Activated B cell treated with CpG ODN at 0.5 μM for 24 hours (primary cell): ENCODE measurements at places on chromosomes 5 and 9. TPM values are rescaled to one million over a fixed set of nuclear protein-coding genes. Genes with fewer than 3 reads are reported as not detected.

The ISL1 gene
- not detected in 2 replicates for total RNA-seq

The TSSK1B gene
- not detected in 2 replicates for total RNA-seq

DNA sequence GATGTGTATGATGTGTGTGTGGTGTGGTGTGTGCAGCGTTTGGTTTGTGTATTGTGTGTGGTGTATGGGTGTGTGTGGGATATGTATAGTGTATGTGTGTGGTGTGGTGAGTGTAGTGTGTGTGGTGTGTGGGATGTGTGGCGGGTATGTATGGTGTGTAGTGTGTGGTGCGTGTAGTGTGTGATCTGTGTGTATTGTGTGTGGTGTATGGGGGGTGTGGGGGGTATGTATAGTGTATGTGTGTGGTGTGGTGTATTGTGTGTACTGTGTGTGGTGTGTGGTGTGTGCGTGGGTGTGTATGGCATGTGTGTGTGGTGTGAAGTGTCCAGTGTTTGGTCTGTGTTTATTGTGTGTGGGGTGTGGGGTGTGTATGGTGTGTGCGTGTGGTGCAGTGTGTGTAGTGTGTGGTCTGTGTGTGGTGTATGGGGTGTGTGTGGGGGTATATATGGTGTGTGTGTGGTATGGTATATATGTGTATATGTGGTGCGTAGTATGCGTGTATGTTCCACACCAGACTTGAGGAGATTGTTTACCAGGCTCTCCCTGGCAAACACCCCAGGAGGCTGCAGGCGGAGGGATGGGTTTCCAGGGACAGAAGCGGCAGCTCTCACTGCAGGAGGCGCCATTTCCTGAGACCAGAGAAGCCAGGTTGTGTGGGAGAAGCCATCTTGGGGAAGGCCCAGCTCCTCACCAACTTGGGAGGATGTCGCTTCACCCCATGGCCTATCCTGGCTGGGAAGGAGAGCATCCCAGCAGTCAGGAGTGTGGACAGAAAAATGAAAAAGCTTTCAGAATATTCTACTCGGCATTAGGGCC, 138.1 kb downstream of the NXNL2 start:
- DNase-seq = no peak

The FSTL4 gene
- total RNA-seq = 1.5 and 1.7 TPM in 2 replicates

The CSF2 gene
- total RNA-seq = 0.29 TPM in 1 of 2 replicates, not detected in the other

DNA sequence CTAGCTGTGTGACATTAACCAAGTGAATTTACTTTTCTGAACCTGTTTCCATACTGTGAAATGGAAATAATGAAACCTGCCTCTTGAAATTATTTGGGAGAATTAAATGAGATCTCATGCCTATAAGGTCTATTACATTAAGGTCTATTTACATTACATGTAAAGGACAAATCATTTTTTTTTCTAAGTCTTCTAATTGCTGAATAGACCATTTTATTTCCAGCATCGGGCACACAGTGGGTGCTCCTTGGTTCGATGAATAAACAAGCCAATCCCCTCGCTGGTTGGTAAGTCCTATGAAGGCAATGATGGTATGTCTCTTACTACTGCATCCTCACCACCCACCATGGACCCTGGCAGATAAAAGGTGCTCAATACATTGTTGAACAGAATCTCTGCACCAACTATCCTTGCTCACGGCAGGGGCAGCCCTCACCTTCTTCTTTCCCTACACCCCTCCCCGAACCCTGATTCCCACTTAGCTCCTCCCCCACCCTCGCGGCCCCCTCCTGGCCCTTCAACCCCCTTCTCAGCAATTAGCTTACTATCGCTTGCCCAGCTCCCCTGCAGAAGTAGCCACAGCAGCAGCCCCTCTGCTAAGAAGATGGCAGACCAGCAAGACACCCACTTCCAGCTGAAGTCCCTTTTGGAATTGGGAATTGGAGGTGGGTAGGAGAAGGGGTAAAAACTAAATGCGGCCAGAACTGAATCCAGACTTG, 3.0 kb downstream of the PCDH1 start:
- no peak for DNase-seq

The C9orf43 gene
- 0.76 and 1.2 TPM in 2 replicates for total RNA-seq

GRCh38 chr9:132008855-132009812, 70.5 kb downstream of the MED27 start:
- no peak for DNase-seq

- DNase-seq = no peak
Measured at GRCh38 chr9:74173284-74173683, 323.9 kb upstream of the RORB start.

GRCh38 chr5:145915970-145916638, 20.3 kb upstream of the SH3RF2 start:
- DNase-seq = no peak

GRCh38 chr5:59420596-59420995, 472.9 kb downstream of the PDE4D start:
- DNase-seq = no peak

DNA sequence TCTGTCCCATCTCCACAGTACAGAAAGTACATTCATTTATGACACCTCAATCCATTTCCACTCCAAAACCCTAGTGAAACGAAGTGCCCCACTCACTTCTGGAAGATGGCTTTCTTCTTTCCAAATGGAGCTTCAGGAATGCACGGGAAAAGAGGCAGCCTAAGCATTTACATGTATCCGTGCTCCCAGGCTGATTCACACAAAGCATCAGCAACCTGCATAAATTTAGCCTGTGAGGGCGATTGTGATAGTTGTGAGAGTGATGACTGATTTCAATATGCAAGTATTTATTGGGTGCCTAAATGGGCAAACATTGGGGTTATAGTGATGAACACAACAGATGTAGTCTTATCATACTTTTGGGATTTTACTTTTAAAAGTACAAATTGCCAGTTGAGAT, 86.6 kb downstream of the PLPPR1 start:
- no peak for DNase-seq

DNA sequence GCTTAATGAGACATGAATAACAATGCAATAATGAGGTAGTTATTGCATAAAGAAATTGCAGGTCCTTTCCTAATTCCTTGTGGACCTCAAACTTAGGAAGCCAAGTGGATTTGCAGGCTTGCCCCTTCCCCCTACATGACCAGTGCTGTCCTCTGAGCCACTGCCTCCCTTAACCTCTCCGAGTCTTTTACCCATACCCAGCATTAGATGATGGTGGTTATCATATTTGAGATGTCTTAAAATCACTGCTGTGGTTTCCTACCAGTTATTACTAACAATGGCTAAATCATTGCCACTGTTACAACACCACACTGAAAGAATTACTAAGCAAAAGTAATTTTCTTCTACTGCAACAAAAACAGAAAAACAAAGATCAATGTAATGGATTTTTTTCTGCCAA, 170.8 kb downstream of the EDIL3 start:
- DNase-seq = no peak

DNA sequence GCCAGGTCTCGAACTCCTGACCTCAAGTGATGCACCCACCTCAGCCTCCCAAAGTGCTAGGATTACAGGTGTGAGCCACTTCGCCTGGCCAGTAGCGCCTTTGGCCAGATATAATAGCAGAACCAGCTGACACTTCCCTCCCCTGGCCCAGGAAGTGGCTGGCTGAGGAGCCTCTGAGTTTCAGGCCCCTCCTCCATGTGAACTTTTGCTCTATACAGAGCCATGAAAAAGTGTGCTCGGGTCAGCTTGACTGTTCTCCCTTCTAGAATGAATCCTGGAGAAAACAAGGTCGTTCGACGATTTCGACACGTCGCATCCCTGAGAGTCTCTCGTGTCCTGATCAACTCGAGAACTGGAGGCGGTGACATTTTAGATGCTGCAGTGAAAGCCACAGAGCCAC, 8.6 kb upstream of the ZDHHC12 start:
- DNase-seq = no peak

DNA sequence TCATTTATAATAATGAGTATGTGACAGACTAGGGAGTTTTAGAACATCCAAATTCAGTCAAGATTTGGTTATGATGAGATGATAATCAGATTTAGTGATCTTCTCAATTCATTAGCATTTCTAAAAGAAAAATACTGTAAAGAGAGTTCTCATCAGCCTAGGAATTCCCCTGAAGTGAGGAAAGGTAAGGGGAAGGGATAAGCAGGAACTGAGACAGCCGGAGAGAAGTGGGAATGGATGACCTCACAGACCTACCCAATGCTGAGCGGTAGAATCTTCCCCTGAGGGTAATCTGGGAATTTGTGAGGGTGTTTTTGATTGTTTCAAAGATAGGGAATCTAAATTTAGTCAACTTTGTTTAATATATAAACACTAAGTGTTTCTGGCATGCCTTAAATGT, 16.7 kb upstream of the GPBP1 start:
- no peak for DNase-seq

DNA sequence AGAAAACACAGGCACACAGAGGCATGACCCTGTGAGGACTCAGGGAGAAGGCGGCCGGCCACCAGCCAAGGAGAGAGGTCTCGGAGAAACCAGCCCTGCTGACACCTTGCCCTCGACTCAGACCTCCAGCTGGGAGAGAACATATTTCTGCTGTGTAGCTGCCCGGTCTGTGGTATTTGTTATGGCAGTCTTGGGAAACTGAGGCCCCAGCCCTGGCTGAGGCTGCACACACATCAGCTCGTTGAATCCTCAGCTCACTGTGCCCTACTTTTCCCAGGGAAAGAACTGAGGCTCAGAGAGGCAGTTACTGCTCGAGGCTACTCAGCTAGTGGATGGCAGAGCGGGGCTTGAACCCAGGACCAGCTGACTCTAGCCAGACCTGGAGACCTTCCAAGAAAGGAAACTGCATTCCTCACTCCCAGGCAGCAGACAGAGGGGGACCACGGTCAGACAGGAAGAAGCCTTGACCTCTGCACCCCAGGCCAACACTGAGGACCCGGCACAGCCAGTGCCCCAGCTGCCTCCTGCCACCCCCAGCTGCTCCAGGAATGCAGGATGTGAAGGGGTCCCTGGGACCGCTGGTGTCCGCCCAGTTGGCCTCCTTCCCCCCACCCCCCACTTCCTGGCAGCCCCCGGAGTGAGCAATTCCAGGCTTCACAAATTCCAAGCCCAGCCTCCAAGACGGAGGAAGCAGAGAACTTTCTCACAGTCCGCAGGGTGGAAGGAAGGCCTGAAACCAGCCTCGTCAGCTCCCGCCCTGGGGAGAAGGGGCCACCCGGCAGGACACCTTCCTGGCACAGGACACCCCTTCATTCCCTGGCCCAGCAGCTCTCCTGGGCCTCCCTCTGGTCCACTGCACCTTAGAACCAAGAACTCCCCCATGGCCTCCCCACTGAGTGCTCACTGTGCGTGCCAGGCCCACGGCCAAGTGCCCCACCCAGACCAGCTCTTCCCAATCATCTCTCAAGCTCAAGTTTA, 69.9 kb downstream of the LRSAM1 start:
- DNase-seq = no peak

GRCh38 chr5:128290152-128290858, 206.7 kb downstream of the SLC12A2 start:
- no peak for DNase-seq

DNA sequence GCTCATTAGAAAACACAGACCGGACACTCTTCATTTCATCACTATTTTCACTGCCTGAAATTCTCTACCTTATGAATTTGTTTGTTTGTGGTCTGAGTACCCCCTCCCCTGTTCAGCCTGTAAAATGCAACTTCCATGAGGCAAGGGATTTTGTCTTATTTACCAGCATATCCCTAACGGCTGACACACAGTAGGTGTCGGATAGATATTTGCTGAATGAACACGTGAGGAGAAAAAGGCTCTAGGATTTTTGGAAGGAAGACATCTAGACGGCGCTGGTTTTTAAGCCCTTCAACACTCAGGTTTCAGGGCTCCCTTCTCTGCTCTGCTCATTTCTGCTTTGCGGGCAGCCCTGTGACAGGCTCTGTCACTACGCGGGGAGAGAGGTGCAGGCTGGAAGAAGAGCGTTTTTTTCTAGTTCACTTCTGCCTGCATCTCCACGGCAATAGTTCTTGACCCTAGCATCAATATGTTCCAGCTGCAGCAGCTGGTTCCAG, 41.0 kb downstream of the KCNMB1 start:
- DNase-seq = no peak

- no peak for DNase-seq
Measured at GRCh38 chr9:27675354-27675753, 102.1 kb upstream of the C9orf72 start.

- no peak for DNase-seq
Measured at GRCh38 chr5:174064171-174064570, 18.7 kb downstream of the NSG2 start.

The ZNF367 gene
- 4.0 and 4.3 TPM in 2 replicates for total RNA-seq

DNA sequence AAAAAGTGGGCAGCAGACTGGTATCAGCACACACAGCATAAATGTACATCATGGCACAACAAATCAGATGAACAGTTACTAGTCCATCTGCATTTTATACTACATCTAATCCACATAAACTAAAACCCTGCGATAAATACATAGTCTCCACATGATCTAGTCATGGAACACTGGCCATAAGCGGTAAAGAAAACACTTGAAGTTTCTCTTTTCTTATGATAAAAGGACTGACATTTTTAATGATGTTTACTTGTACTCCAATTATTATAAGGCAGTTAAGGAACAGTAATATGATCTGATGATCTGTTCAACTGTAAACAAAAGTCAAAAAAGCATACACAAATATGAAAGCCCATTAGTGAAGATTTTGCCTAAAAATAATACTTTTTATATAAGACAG, 112.5 kb downstream of the MPDZ start:
- DNase-seq = no peak

GRCh38 chr5:94916619-94917018, 298.1 kb downstream of the SLF1 start:
- no peak for DNase-seq

The GABBR2 gene
- total RNA-seq = not detected in 2 replicates

DNA sequence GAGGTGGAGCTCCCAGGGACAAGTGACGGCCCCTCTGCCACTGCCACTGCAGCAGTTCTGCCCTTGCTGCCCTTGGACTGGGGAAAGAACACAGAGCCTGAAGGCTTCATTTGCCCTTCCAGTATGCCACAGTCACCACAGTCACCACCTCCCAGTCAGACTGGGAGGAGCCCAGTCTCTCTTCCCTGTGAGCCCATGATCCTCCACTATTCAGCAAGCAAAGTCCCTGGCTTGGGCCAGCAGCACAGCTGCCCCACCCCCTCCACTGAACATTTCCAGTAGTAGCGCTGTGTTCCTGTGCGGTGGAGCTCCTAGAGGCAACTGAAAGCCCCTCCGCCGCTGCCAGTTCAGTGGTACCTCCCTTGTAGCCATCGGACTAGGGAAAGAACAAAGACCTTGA, 329.4 kb downstream of the MAN2A1 start:
- no peak for DNase-seq

GRCh38 chr5:176877793-176878331, 21.3 kb downstream of the HK3 start:
- no peak for DNase-seq
